ENCODE measurements at places on chromosomes 1 and 21.

DNA sequence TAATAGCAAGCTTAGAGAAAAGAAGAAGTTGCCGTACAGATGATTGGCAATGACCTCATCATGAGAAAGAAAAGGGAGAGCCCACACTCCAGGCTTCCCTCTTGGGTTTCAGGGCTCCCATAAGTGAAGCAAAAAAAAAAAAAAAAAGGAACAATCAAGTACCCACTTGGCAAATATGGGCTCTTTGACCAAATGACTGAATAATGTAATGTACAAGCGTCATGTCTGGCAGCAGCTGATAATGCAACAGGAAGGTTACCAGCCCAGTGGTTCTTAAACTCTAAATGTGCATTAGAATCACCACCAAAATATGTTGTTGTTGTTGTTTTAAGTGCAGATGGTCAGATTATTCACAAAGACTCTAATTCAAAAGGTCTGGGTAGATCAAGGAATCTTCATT is 13.5 kb downstream of the TNFSF4 start:
- H3K27ac ChIP-seq: no peak overlapping the region
- H3K36me3 ChIP-seq: no peaks in the 10 kb centered on the region
- peak; percentile 9 for DNase-seq
- H3K4me3 ChIP-seq: no peak overlapping the region
- peaks cover 29% of the 10 kb centered on the region for H3K4me1 ChIP-seq
- no peaks in the 10 kb centered on the region for H3K27me3 ChIP-seq

DNA sequence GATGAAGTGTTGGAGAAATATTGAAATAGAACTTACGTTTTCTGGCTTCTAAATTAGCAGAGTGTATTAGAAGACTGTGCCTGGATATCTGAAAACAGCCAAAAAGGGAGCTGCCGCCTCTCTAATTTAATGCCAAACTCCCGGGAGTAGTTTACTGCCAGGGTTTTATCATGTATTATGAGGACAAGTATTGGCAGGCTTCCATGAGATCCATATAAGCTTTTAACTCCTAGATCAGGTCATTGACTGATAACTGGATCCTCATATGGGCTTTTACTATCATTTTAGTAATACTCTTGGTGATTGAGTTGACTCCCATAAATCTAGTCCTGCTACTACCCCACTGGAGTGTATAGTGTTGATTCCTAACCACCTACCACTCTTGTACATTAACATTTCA is 178.4 kb upstream of the CXADR start:
- no peaks in the 10 kb centered on the region for H3K36me3 ChIP-seq
- no peak overlapping the region for H3K4me3 ChIP-seq
- H3K4me1 ChIP-seq: no peaks in the 10 kb centered on the region
- DNase-seq: no peak
- no peak overlapping the region for H3K27ac ChIP-seq

DNA sequence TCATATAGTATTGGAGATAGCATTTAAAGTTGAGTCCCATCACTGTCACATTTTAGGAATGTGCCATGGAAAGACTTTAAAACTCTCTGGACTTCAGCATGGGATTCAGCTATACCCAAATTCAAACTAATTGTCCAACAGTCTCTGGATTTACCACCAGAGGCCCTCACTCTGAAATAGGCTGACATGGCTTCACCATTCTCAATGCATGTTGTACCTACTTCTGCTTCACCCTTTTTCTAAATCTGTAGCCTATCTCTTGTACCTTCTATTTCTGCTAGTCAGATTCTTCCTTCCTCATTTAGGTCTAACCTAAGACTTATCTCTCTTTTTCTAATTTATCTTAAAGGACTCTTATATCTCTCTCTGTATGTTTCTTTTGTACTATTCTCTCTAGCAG is 512.7 kb upstream of the ZRANB2 start:
- H3K27me3 ChIP-seq: no peaks in the 10 kb centered on the region
- no peaks in the 10 kb centered on the region for H3K36me3 ChIP-seq
- no peak overlapping the region for H3K4me3 ChIP-seq
- H3K4me1 ChIP-seq: no peaks in the 10 kb centered on the region
- no peak overlapping the region for H3K27ac ChIP-seq
- DNase-seq: peak; percentile 22

DNA sequence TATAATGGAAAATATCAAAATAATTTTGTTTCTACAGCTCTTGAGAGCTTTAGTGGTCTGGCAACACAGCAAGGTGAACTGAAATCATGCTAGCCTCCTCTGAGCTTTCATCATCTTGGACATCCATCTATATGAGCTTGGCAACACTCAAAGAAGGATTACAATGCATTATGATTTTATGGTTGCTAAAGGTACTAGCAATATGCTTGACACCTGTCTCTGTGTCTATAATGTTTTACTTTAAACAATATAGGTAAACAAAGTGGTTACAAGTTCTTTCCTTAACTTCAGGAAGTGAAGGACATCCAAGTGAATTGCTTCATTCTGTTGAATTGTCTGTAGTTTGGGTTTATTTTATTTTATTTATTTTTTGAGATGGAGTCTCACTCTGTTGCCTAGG is 203.7 kb upstream of the RRP15 start:
- H3K27me3 ChIP-seq: peaks cover 64% of the 10 kb centered on the region
- no peak overlapping the region for H3K27ac ChIP-seq
- no peaks in the 10 kb centered on the region for H3K4me1 ChIP-seq
- H3K36me3 ChIP-seq: no peaks in the 10 kb centered on the region
- H3K4me3 ChIP-seq: no peak overlapping the region

DNA sequence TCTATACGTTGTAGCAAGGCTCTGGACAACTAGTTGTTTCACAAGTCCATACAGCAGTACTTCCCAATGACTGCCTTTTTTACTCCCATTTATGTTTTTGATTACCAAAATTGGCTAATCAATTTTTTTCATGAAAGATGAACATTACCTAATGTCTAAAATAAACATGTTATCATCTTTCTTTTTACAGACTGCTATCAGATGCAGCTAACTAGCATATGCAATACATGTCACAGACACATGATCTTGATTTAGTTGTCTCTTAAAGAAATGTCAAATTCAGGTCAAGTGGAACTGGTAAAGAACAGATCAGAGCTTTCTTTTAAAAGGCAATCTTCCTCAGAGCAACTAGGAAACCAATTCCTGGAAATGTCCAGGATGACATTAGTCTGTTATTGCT is 630 bp upstream of the DBT start:
- H3K27me3 ChIP-seq: no peaks in the 10 kb centered on the region
- H3K36me3 ChIP-seq: peaks cover 9% of the 10 kb centered on the region

- H3K4me1 ChIP-seq: peaks cover 28% of the 10 kb centered on the region
- H3K27me3 ChIP-seq: no peaks in the 10 kb centered on the region
- H3K36me3 ChIP-seq: no peaks in the 10 kb centered on the region
- H3K27ac ChIP-seq: peak overlapping the region; percentile 79
- H3K4me3 ChIP-seq: no peak overlapping the region
Measured at GRCh38 chr1:209397371-209397770, 186.1 kb upstream of the CAMK1G start.

- H3K4me1 ChIP-seq: peaks cover 27% of the 10 kb centered on the region
- peak overlapping the region; percentile 94 for H3K4me3 ChIP-seq
- H3K27me3 ChIP-seq: no peaks in the 10 kb centered on the region
- H3K27ac ChIP-seq: no peak overlapping the region
- peaks cover 27% of the 10 kb centered on the region for H3K36me3 ChIP-seq
Measured at GRCh38 chr1:78491451-78492071, 787 bp downstream of the PTGFR start.

- DNase-seq: no peak
- H3K27me3 ChIP-seq: no peaks in the 10 kb centered on the region
- H3K4me3 ChIP-seq: no peak overlapping the region
- H3K36me3 ChIP-seq: peaks cover 14% of the 10 kb centered on the region
- H3K4me1 ChIP-seq: peaks cover 36% of the 10 kb centered on the region
- no peak overlapping the region for H3K27ac ChIP-seq
Measured at GRCh38 chr1:201764166-201764565, 64.8 kb upstream of the IPO9 start.

DNA sequence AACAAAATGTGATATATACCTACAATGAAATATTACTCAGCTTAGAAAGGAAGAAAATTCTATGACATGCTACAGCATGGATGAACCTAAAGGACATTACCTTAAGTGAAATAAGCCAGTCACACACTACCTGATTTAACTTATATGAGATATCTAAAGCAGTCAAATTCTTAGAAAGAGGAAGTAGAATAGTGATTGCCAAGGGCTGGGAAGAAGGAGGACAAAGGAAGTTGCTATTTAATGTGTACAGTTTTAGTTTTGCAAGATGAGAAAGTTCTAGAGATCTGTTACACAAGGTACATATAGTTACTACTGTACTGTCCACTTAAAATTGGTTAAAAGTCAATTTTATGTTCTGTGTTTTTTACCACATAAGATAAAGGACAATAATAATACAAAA is 87.5 kb upstream of the KCTD3 start:
- no peaks in the 10 kb centered on the region for H3K36me3 ChIP-seq
- no peak overlapping the region for H3K4me3 ChIP-seq
- no peak for DNase-seq
- peaks cover 39% of the 10 kb centered on the region for H3K4me1 ChIP-seq
- H3K27ac ChIP-seq: peak overlapping the region; percentile 3

- H3K27me3 ChIP-seq: no peaks in the 10 kb centered on the region
- peaks cover 33% of the 10 kb centered on the region for H3K4me1 ChIP-seq
- peaks cover 16% of the 10 kb centered on the region for H3K36me3 ChIP-seq
- H3K4me3 ChIP-seq: no peak overlapping the region
- no peak overlapping the region for H3K27ac ChIP-seq
Measured at GRCh38 chr1:225596736-225597135, 56.2 kb downstream of the ENAH start.

DNA sequence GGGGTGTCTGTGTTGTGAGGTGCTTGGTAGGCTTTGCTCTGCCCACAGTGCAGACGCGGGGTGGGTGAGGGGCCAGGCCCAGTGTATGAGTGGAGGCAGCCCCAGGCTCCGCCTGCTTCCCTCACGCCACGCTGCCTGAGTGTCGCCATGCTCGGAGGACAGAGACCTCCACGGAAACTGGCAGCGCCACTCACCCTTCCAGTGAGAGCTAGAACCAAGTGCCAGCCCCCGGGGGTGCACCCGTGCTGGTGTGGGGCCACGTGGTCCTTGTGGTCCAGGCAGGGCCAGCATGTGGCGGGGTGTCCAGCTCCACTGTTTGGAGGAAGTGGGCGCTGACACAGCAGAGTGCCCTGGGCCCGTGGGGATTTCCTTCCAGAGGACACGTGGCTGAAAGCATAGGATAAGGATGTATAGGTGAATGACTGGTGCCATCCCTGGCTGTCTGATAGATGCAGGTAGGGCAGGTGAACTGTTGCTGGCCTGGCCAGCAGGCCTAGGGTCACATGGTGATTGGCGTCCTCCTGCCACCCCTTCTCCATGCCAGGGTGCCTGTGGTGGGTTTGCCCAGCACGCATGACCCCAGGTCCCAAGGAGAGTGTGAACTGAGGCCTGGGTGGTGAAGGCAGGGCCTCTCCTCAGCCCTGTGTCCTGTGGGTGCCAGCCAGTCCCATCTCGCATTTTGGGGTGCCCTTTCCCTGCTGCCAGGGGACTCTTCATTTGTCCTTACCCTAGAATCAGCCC is 3.8 kb downstream of the LRRC3 start:
- H3K4me3 ChIP-seq: no peak overlapping the region
- H3K4me1 ChIP-seq: no peaks in the 10 kb centered on the region
- DNase-seq: no peak
- H3K27me3 ChIP-seq: peaks cover 6% of the 10 kb centered on the region
- no peaks in the 10 kb centered on the region for H3K36me3 ChIP-seq

- no peak overlapping the region for H3K27ac ChIP-seq
- H3K36me3 ChIP-seq: peaks cover 98% of the 10 kb centered on the region
- H3K27me3 ChIP-seq: no peaks in the 10 kb centered on the region
- no peaks in the 10 kb centered on the region for H3K4me1 ChIP-seq
- H3K4me3 ChIP-seq: no peak overlapping the region
Measured at GRCh38 chr1:21693732-21694131, 24.6 kb upstream of the RAP1GAP start.
